ENCODE measurements at places on chromosomes 12 and 14.
A peak's percentile ranks its signal among the peaks of the same experiment; 100 is the strongest.

GRCh38 chr12:19529951-19530636 is 90.8 kb downstream of the AEBP2 start:
- peak; percentile 68 for DNase-seq

DNA sequence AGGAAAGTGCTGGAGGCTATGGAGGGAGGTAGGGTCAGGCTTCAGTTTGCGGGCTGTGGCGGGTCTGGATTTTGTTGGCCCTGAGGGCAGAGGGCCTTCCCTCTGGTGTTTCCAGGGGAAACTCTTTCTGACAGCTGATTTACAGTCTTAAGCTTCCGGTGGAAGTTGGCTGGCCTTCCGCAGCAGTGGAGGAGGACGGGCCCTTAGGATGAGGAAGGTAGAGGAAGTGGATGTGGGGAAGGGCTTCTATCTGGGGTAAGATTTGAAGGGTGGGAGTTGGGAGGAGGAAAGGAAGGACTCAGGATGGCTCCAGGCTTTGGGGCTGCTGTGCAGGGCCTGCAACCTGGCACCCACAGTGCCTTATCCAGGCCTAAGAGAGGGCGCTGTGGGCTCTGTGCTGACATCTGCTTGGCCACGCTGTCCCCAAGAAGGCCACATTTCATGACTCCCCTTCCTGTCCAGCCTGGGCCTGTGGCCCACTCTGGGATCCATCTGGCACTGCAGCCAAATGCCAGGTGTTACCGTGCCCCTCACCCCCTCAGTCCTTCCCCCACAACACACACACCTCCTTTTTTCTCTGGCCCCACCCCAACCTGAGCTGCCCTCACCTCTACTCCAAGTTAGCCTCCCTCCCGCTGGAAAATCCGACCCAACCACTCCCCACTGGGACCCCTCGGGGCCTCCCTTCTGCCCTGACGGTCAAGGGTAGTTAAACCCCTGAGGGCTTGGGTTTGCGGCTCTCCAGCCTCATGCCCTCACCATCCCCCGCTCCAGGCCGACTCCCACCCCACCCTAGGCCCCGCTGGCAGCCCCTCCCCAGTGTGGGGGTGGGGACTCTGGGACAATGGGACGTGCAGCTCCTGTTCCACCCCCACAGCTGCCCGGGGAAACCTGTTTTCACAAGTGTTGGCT is 7.7 kb upstream of the PPP1R13B start:
- DNase-seq, result no peak

GRCh38 chr12:117975006-117975405 is 6.2 kb upstream of the KSR2 start:
- DNase-seq, result no peak

DNA sequence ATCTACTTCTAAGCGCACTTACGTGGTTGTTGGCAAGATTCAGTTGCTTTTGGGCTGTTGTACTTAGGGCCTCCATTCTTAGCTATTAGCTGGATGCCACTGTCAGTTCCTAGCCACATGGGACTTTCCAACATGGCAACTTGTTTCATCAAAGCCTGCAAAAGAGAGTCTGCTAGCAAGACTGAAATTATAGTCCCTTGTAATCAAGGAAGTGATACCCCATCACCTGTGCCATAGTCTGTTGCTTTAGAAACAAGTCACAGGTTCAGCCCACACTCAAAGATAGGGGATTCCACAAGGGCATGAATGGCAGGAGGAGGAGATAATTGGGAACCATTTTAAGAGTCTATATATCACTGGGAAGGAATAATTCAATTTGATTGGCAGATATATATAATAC is 27.1 kb upstream of the SLC17A8 start:
- DNase-seq, result no peak

DNA sequence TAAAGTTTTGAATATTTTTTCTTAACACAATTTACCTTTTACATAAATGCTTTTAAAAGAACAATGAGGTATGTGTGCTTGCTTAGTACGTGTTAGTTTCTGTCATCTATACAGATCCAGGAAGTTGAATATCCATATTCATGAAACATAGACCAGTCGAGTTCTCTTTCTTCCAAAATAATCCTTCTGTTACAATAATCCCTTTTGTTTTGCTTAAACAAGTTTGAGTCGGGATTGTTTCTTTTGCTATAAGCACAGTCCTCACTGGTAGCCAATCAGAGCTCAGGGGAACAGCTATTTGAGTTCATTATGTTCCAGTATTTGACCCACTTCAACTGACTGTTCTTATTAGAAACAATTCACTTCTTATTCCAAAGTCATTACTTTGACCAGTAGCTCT is 214.7 kb upstream of the FLRT2 start:
- DNase-seq, result no peak

GRCh38 chr12:113961921-113962710 is 4.0 kb downstream of the RBM19 start:
- DNase-seq, result peak; percentile 8

DNA sequence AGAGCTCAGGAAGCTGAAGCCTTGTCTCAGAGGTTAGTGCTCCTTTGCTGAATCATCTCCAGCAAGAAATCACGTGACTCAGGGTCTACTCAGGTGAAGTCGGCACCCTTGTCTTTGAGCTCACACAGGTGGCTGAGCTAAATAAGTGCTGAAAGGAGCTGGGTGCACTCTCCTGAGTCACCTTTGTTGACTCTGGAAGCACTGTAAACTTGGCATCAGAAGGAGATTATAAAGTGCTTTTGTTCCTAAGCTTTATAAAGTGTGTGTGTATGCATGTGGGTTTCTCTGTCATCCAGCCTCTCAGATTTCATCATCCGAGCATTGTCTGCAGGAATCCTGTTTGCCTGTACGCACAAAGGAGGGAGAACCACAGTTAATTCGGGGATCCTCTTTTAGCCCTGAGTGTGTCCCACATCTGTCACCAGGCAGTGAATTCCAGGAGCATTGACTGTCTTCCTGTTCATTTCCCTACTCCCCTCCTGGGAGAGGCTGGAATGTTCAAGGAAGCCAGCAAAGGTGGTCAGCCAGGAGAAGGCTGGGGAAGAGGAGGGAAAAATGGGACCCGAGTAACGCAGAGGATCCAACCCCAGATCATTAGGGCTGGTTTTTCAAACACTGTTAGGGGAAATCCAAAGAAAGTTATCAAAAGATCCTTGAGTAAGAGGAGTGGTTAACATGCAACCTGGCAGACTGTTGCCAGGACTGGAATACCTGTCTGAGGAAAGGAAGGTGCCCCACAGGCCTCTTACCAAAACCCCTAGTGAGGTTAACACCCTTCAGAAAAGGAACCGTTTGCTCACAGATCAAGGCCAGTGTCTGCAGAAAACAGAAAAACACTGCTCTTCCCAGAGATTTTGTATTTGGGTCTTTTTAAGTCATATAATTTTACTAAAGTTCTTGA is 157.5 kb upstream of the HIF1A start:
- peak; percentile 80 for DNase-seq

DNA sequence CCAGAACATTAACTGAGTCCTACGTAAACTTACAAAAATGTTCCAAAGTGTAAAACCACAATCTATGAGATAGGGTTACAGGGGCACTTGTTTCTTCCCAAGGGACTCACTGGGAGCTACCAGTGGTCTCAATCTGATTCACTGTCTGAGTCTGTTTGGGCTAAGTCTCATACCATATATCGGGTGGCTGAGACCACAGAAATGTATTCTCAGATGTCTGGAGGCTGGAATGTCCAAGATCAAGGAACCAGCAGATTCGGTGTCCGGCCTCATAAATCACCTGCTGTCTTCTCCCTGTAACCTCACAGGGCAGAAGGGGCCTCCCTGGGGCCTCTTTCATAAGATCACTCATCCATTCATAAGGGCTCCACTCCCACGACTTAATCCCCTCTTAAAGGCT is 616.3 kb upstream of the TMEM132C start:
- peak; percentile 60 for DNase-seq

GRCh38 chr12:112183141-112184021 is 58.0 kb downstream of the TRAFD1 start:
- DNase-seq, result no peak

DNA sequence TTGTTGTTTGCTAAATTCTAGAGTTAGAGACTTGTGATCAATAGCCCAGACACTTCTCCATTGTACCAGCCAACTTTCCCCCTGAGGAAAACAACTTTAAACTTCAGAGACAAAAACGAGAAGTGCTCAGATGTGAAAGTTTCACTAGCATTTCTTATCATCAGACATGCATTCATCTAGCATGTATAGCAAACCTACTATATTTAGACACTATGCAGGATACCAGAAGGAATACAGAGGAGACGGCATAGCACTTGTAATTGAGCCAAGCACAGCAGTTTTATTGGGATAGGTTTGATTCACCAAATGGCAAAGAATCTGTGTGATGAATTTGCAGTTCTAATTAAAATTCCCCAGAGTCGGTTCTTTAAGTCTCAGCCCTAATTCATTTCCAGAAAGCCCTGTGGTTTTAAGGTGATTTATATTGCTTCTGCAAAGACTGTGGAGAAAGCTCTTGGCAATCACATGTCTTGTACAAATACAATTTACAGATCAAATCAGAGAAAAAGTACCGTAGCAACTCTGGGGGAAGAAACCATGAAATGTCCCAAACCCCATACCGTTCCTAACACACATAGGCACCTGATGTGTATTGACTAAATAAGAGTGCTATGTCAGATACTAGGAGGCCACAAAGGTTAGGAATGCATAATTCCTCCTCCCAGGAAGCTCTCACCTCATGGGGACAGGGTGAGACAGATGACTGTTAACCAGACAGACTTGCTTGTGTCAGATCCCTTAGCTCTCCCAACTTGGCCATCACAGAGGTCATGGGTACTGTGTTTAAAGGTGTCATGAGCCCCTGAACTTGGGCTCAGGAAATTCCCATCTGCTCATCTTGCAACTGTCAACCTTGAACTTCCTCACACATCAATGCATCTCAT is 69.6 kb upstream of the KRAS start:
- no peak for DNase-seq

DNA sequence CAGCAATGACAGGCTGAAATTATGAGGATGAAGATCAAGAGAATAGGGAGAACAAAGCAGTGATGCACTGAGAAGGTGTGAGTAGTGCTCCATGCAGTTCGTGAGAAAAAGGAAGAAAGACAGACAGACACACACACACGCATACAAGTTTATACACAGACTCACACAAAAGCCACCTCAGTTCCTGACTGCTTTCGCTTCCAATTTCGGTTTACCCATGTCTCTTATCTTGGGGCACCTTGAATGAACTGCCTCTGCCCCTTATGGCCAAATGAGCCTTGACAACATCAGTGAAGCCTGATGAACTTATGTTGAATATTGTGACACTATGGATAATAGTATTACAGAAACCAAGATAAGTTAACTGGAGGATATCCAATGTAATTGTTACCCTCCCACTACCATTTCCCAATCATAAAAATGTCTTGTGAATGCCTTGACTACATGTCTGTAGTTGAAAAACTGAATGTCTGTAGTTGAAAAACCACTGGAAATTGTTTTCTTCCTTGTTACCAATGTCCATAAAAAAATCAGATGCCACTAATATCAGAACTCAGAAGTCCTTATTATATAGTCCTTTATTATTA is 380.4 kb upstream of the DDHD1 start:
- no peak for DNase-seq

GRCh38 chr14:55448141-55448614 is 7.8 kb upstream of the TBPL2 start:
- peak; percentile 95 for DNase-seq

GRCh38 chr12:115375186-115375991 is 691.4 kb upstream of the TBX3 start:
- DNase-seq, result peak; percentile 71

DNA sequence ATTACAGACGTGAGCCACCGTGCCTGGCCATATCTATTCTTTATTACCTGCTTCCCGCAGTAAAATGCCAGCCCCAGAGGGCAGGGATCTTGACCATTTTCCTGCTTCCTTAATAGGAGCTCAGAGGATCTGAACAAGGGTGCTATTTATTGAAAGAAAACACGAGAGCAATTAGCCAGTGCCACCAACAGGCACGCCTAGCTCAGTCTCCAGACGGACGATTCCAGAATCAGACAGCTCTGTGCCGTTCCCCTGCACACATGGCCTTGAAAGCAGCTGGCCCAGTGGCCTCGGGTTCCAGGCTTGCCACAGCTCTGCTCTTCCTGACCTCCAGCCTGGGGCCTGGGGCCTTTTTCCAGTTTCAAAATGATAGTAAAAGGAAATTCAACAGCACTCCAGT is 135.2 kb upstream of the RFLNA start:
- no peak for DNase-seq

All from fibroblast of skin of back (primary cell).